ENCODE measurements at places on chromosomes 11 and 22.

DNA sequence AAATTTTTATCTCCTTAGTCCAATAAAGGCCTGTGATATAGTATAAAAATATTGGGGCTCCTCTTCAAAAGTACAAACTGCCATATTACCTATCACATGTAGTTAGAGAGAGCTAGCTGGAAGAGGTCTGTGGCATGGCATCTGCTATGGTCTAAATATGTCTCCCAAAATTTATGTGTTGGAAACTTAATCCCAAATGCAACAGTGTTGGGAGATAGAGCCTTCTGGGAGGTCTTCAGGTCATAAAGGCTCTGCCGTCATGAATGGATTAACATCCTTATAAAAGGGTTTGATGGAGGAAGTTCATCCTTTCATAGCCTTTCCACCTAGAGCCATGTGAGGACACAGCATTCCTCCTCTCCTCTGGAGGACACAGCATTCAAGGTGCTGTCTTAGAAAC is 105.4 kb downstream of the RELT start:
- H3K27ac ChIP-seq: no peak overlapping the region
- H3K36me3 ChIP-seq: no peaks in the 10 kb centered on the region
- no peaks in the 10 kb centered on the region for H3K27me3 ChIP-seq
- no peak for DNase-seq
- H3K4me1 ChIP-seq: no peaks in the 10 kb centered on the region

DNA sequence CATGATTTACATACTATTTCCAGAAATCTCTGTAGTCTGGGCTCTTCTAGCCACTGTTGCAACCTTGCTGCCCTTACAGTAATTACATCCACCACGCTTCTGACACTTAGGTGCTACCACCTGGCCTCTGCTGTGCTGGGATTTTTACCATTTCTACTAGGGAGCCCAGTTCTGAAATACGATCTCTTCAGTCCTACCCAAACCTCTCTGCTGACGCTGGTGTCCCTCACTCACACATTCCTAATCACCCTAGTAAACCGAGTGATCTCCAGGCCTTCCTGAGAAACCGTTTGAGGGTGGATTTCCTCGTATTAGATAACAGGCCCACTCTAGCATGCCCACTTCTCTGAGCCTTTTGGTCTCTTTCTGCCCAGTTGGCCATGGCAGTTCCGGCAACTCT is 588.9 kb upstream of the CADM1 start:
- H3K27ac ChIP-seq: no peak overlapping the region
- H3K4me1 ChIP-seq: no peaks in the 10 kb centered on the region
- H3K27me3 ChIP-seq: peaks cover 3% of the 10 kb centered on the region
- H3K4me3 ChIP-seq: no peak overlapping the region
- DNase-seq: no peak
- H3K36me3 ChIP-seq: no peaks in the 10 kb centered on the region

- no peaks in the 10 kb centered on the region for H3K4me1 ChIP-seq
- no peak overlapping the region for H3K4me3 ChIP-seq
- H3K27me3 ChIP-seq: no peaks in the 10 kb centered on the region
- DNase-seq: peak; percentile 33
- H3K27ac ChIP-seq: no peak overlapping the region
Measured at GRCh38 chr11:117189191-117189940, 9.8 kb upstream of the TAGLN start.

GRCh38 chr11:27557226-27557625 is 50.7 kb upstream of the LIN7C start:
- H3K4me1 ChIP-seq: no peaks in the 10 kb centered on the region
- H3K27ac ChIP-seq: no peak overlapping the region
- DNase-seq: no peak
- H3K27me3 ChIP-seq: no peaks in the 10 kb centered on the region

DNA sequence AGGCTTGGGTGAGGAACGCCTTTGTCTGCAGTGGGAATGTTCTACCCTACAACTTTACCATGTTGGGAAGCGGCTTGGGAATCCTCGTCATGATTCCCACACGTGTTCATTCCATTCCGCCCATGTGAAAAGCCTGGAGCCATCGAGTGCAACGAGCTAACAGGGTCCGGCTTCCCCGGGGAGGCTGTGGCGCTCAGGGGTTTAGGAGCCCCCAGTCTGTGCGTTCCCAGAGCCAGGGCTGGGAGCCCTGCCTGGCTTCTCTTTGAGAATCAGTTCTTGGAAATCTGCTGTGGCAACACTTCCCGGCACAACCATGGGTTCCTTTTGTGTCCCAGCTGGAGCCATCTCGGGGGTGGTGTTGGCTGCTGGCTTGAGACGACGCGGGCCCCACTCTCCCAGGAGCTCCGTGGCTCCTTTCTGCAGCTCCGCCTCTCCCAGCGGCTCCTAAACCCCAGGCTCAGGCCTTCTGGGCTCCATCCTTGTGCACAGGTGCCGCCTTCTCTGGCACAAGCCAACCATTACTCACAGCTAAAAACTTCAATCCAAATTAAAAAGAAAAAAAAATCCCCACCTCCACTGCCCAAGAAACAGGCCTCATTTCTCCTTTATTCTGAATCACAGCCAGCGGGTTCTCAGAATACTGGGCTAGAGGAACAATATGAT is 18.7 kb upstream of the PPFIA1 start:
- H3K27me3 ChIP-seq: no peaks in the 10 kb centered on the region
- no peak for DNase-seq
- H3K36me3 ChIP-seq: no peaks in the 10 kb centered on the region
- H3K4me1 ChIP-seq: no peaks in the 10 kb centered on the region

DNA sequence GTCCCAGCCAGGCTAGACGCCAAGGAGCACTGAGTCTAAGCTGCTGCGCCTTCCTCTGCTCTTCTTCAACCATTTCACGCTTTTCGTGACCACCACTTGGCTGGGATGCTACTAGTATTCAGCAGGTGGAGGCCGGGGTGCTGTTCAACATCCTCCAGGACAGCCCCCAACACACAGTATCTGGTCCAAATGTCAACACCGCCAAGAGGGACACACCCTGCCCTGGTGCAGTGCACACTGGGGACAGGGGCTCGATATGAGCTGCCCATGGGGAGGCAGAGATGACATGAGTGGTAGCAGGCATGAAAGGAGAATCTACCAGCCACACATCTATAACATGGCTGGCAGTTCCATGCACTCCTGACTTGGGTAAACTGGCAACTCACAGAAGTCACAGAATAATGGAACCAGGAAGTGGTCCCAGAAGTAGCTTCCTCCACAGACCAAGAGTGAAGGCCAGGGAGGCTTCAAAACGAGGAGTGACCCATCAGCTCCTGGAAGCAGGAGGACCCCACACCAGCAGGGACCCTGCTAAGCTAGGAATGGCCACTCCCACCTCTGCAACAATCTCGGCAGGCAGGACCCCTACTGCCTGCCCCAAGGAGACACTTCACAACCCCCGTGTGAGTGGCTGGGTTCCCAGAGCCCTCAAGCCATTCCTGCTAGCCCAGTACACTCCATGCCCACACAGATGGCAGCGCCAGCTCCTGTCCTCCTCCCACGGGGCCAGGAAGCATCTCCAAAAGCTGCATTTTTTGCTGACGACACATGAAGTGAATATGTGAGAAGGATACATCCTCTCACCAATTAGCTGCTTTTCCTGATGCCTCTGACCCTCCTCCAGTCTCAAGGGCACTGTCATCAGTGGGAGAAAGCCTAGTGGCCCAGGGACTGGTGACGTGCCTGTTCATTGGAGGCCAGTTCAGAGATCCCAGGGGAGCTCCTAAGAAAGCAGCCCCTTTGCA is 78.8 kb downstream of the DGCR2 start:
- H3K27ac ChIP-seq: no peak overlapping the region
- H3K4me3 ChIP-seq: no peak overlapping the region
- DNase-seq: no peak
- H3K4me1 ChIP-seq: no peaks in the 10 kb centered on the region
- H3K36me3 ChIP-seq: peaks cover 73% of the 10 kb centered on the region
- H3K27me3 ChIP-seq: no peaks in the 10 kb centered on the region

- no peak overlapping the region for H3K27ac ChIP-seq
- no peak for DNase-seq
- no peaks in the 10 kb centered on the region for H3K36me3 ChIP-seq
- peaks cover 21% of the 10 kb centered on the region for H3K4me1 ChIP-seq
Measured at GRCh38 chr11:35337136-35337913, 82.0 kb downstream of the SLC1A2 start.

GRCh38 chr11:14075118-14076078 is 112.9 kb downstream of the SPON1 start:
- H3K27me3 ChIP-seq: no peaks in the 10 kb centered on the region
- peaks cover 63% of the 10 kb centered on the region for H3K4me1 ChIP-seq
- peak; percentile 71 for DNase-seq
- no peak overlapping the region for H3K27ac ChIP-seq

GRCh38 chr11:6655020-6655789 is 404 bp downstream of the DCHS1 start:
- no peaks in the 10 kb centered on the region for H3K27me3 ChIP-seq
- H3K36me3 ChIP-seq: no peaks in the 10 kb centered on the region
- DNase-seq: no peak
- H3K4me1 ChIP-seq: peaks cover 27% of the 10 kb centered on the region
- H3K4me3 ChIP-seq: peak overlapping the region; percentile 40
- H3K27ac ChIP-seq: no peak overlapping the region

GRCh38 chr11:117855186-117855845 is 21.1 kb downstream of the FXYD6 start:
- H3K4me1 ChIP-seq: no peaks in the 10 kb centered on the region
- H3K4me3 ChIP-seq: no peak overlapping the region
- DNase-seq: no peak
- no peaks in the 10 kb centered on the region for H3K36me3 ChIP-seq

- H3K27me3 ChIP-seq: no peaks in the 10 kb centered on the region
- no peaks in the 10 kb centered on the region for H3K36me3 ChIP-seq
- H3K4me1 ChIP-seq: no peaks in the 10 kb centered on the region
- no peak overlapping the region for H3K4me3 ChIP-seq
Measured at GRCh38 chr11:88535266-88535665, 197.7 kb upstream of the CTSC start.

- no peaks in the 10 kb centered on the region for H3K27me3 ChIP-seq
- no peaks in the 10 kb centered on the region for H3K4me1 ChIP-seq
- H3K4me3 ChIP-seq: no peak overlapping the region
Measured at GRCh38 chr22:29136782-29137700, 64.2 kb downstream of the KREMEN1 start.

GRCh38 chr11:69630017-69630416 is 10.9 kb upstream of the CCND1 start:
- H3K27ac ChIP-seq: no peak overlapping the region
- H3K4me3 ChIP-seq: no peak overlapping the region
- no peaks in the 10 kb centered on the region for H3K27me3 ChIP-seq
- DNase-seq: no peak

DNA sequence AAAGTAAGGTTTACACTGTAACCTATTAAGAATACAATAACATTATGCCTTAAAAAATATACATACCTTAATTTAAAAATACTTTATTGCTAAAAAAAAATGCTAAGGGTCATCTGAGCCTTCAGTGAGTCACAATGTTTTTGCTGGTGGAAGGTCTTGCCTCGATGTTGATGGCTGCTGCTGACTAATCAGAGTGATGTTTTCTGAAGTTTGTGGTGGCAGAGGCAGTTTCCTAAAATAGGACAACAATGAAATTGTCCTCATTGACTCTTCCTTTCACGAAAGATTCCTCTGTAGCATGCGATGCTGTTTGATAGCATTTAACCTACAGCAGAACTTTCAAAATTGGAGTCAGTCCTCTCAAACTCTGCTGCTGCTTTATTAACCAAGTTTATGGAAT is 97.6 kb downstream of the FAT3 start:
- no peak overlapping the region for H3K27ac ChIP-seq
- no peaks in the 10 kb centered on the region for H3K4me1 ChIP-seq
- H3K27me3 ChIP-seq: no peaks in the 10 kb centered on the region
- H3K4me3 ChIP-seq: no peak overlapping the region

DNA sequence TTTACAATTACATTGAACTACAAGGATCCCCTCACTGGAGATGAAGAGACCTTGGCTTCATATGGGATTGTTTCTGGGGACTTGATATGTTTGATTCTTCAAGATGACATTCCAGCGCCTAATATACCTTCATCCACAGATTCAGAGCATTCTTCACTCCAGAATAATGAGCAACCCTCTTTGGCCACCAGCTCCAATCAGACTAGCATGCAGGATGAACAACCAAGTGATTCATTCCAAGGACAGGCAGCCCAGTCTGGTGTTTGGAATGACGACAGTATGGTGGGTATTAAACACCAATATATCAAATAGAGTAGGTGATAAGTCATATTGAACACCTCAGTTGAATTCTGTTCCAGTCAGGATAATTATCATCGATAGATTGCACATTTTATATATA is 4.4 kb downstream of the FBXO7 start:
- no peaks in the 10 kb centered on the region for H3K36me3 ChIP-seq
- no peak overlapping the region for H3K4me3 ChIP-seq
- DNase-seq: no peak
- no peaks in the 10 kb centered on the region for H3K27me3 ChIP-seq

DNA sequence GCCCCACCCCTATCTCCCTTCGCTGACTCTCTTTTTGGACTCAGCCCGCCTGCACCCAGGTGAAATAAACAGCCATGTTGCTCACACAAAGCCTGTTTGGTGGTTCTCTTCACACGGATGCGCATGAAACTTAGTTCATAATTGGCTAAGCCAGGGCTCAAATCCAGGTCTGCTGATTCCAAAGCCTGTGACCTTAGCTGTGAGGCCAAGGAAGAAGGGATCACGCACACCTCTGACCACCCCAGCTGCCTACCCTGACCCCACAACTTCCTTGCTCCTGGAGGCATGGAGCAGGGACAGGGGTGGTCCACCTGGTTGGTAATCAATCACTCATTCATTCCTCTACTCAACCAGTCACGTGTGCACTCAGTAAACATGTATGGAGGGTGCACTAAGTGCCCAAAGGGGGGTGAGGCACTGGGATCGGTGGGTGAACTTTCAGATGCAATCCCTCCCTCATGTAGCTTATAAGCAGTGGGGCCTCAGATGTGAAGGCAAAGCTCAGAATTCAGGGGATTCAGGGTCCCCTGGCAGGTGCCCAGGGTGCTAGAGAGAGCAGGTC is 10.3 kb downstream of the FXYD2 start:
- H3K36me3 ChIP-seq: no peaks in the 10 kb centered on the region
- H3K4me1 ChIP-seq: peaks cover 45% of the 10 kb centered on the region
- no peaks in the 10 kb centered on the region for H3K27me3 ChIP-seq
- no peak overlapping the region for H3K27ac ChIP-seq

- H3K4me3 ChIP-seq: peak within 1 kb of the TSS; percentile 64
- H3K4me1 ChIP-seq: peaks cover 5% of the 10 kb centered on the region
- no peak for DNase-seq
- peaks cover 5% of the 10 kb centered on the region for H3K27me3 ChIP-seq
Measured at GRCh38 chr11:1389932-1390568, at the start of gene BRSK2. BRSK2 (plus strand) TSS chr11:1389934; CDS start chr11:1390285, 351 bp downstream.

GRCh38 chr11:101726988-101727387 is 143.2 kb upstream of the TRPC6 start:
- H3K27me3 ChIP-seq: no peaks in the 10 kb centered on the region
- H3K4me1 ChIP-seq: no peaks in the 10 kb centered on the region
- no peaks in the 10 kb centered on the region for H3K36me3 ChIP-seq
- H3K27ac ChIP-seq: no peak overlapping the region
- DNase-seq: no peak

GRCh38 chr22:25741692-25742626 is at the start of gene MYO18B:
MYO18B (plus strand) TSS chr22:25742188; CDS start chr22:25761093, 18,905 bp downstream.
- no peaks in the 10 kb centered on the region for H3K4me1 ChIP-seq
- H3K27me3 ChIP-seq: no peaks in the 10 kb centered on the region
- peak within 1 kb of the TSS; percentile 59 for H3K27ac ChIP-seq
- H3K36me3 ChIP-seq: no peaks in the 10 kb centered on the region
- no peak for DNase-seq
